Stimulated activated CD8-positive, alpha-beta memory T cell treated with anti-CD3 and anti-CD28 coated beads, Interleukin-15, amount 100 ng/mL, for 4 hours (primary cell): ENCODE measurements at places on chromosomes 4 and X.
A peak's percentile ranks its signal among the peaks of the same experiment; 100 is the strongest.

- DNase-seq = no peak
Measured at GRCh38 chr4:95571577-95571976, 22.8 kb upstream of the UNC5C start.

- peak; percentile 4 for DNase-seq
Measured at GRCh38 chr4:51895816-51896408, 53.0 kb downstream of the DCUN1D4 start.

- DNase-seq = no peak
Measured at GRCh38 chrX:70359458-70359857, 63.7 kb upstream of the GDPD2 start.

DNA sequence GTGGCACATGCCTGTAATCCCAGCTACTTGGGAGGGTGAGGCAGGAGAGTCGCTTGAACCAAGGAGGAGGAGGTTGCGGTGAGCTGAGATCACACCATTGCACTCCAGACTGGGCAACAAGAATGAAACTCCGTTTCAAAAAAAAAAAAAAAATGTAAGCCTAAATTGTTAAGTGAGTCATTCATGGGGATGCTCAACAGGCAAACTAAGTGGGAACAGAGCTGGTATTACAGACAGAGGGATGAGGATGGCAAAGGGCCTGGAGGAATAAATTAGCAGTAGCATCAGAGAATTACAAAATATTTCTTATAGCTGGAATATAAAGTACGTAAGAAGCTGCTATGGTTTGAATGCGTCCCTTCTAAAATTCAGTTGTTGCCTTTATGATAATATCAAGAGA is 43.4 kb upstream of the OGT start:
- DNase-seq = no peak

DNA sequence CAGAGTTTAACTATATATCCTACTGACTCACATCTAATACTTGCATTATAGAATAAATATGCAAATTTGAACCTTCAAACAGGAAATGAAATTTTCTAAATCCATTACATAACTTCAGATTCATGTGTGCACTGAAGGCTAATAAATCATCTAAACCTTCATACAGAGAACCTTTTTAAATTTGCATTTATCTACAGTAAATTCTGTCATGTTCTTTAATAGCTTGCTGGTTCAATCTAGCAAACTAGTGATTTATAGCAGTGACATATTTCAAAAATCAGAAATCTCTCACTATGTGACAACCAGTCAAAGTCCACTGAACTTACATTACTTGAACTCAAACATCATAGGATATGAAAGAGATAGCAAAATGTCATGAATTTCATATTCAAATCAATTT is 65.1 kb downstream of the LRBA start:
- no peak for DNase-seq

DNA sequence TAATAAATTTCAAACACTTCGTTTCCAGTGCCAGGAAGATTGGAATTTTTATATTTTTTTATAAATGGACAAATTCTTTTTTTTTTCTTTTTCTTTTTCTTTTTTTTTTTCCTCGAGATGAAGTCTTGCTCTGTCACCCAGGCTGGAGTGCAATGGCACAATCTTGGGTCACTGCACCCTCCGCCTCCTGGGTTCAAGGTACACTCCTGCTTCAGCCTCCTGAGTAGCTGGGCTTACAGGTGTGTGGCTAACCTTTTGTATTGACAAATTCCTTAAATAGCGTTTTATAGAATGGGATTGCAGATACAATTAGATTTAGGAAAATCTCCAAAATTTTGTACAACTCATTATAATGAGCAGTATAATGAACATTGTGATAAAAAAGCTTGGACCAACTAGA is 328.9 kb downstream of the ARHGAP24 start:
- DNase-seq = no peak

- DNase-seq = no peak
Measured at GRCh38 chrX:93422693-93423092, 250.7 kb downstream of the NAP1L3 start.

DNA sequence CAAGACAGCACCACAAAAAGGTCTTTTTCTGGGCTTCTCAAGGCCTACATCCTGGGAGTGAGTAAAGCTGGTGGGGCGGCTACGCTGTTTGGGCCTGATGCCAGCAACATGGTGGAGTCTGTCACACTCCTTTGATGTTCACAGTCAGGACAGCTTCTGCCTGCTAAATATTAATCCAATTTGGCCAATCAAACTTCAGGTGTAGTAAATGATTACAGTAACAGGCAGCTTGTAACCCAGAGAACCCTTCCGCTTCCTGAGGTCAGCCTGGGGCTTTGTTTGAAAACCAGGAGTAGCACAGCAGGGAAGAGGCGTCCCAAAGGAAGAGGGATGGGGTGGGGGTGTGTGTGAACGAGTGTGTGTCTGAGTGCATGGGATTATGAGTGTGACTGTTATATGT is 220.4 kb downstream of the MAML3 start:
- no peak for DNase-seq

DNA sequence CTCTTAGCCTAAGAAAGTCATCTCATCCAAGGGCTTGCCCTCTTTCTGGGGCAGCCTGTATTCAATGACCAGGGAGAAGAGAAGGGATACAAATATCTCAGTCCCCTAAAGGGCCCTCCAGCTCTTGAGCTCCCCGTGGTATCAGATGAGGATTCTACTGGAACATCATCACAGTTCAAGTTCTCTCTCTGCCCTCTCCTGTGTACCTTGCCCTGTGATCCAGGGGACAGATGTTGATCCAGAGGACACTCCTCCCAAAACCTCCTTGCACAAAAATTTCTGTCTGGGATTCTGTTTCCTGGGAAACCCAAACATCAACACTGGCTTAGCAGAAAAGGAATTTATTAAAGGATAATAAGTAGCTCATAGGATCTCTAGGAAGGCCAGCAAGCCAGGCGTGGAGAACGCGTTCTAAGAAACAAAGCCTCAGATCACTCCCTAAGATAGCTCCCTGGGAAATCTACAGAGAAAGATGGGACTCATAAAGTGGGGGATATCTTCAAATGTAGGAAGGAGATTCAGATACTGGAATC is 296.3 kb upstream of the KLF3 start:
- no peak for DNase-seq

GRCh38 chrX:93177930-93178329 is 495.4 kb downstream of the NAP1L3 start:
- DNase-seq = no peak

GRCh38 chr4:106830879-106831278 is 205.2 kb downstream of the DKK2 start:
- DNase-seq = no peak

DNA sequence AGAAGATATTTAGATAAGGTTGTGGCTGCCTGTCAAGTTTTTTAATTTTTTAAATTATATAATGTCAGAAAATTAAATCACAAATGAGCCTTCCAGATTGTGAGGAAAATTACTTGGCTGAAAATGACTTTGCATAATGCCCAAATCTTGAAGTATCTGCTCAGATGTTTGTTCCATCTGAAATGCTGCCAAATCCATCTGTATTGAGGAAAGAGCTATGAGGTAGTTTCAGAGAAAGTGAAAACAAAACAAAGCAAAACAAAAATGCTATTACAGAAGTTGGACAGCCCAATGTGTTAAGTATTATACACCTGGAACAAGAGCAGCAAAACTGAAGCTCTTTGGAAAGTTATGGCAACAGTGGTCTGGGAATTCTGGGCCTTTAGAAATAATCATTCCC is 23.3 kb upstream of the GUCY1B1 start:
- DNase-seq = no peak

DNA sequence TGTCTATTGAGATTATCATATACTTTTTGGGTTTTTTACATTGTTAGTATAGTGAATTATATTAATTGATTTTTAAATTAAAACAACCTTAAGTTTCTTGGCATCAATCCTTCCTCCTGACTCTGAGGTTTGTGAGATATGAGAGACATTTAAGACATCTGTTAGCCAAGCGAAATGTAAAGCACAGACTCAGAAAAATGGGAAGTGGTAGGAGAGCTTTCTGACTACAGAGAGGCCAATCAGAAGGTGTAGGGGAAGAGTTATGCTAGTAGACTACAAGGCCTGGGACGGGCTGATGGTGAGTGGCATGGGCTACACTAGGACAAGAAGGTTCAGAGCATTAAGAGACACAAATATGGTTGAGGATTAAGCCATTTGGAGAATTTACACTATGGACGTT is 255.4 kb downstream of the PRDM5 start:
- no peak for DNase-seq

DNA sequence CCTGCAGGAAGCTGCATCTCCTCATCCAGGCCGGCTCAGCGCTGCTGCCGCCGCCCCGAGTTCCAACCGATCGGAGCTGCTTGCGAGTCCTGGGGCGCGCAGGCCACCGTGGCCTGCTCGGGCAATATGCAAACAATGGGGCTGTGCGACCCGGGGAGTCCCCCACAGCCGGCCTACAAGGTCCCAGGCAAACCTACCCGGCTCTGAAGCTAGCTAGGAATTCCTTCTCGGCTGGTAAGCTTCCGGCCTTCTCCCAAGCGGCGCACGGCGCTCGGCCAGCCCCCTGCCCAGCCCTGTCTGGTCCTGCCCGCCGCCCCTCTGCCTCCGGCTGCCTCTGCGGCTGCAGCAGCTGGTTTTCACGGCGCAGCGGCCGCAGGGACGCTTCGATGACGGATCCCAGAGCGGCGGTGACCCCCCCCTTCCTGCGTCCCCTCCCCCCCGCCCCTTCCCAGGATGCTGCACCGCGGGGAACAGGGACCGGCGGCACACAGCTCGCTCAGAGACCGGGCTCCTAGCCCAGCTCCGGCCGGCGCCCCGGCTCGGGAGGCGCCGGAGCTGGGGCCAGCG is 59.4 kb downstream of the TSC22D3 start:
- no peak for DNase-seq

DNA sequence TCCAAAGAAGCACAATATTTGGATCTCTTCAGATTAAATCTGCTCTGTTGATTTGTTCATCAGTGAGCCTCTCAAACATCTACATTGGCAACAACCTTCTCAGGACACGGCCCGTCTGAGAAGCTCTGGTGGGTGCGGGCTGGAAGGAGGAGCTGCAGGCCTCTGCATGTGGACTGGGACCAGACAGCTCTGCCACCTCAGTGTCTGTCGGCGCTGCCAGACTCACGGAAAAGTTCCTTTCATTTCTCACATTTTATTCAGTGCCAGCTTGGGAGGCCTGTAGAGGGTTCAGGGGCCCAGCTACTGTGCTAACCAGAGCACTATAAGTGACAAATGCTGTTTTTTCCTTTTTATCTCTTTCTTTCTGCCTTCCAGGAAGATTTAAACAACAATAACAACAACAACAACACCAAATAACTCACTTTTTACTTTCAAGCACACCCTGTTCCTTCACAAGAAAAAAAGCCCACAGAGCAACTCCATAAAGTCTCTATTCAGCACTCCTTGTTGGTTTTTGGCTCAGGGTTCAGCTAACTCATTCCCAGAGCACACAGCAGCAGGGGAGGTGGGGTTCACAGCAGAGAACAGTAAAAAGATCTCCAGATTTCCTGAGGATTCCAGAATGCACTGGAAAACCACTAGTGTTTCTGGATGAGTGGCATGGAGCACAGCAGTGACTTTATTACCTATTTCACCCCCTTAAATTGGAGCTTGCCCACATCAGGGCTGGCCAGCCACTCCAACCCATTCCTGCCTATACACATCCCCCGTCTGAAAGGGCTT is 23.2 kb upstream of the HOPX start:
- DNase-seq = no peak

DNA sequence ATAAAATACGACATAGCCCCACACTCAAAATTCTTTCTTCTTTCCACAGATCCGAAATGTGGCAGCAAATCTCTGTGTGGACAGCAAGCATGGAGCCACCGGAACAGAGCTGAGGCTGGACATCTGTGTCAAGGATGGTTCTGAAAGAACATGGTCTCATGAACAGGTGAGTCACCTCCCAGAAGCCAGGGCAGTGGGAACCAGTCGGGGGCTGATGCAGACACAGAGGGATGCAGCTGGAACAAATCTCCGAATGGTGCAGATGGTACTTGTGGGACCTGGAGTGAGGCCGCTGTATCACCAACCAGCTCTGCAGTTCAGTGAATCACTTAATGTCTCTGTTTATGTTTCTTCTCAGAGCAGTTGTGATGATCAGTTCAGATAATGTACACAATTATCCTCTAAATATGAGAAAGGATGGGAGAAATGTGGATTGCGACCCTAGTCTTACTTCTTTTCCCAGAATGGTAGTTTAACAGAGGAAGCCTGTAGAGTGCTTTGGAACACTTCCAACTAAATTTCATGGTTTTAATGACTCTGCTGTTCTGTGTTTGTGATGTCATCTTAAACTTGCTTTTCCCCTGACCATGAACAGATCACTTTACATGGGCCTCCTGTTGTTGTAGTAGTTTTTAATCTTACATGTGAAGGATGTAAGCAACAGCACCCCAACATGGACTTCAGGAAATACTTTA is 159.3 kb upstream of the GALNT7 start:
- no peak for DNase-seq

DNA sequence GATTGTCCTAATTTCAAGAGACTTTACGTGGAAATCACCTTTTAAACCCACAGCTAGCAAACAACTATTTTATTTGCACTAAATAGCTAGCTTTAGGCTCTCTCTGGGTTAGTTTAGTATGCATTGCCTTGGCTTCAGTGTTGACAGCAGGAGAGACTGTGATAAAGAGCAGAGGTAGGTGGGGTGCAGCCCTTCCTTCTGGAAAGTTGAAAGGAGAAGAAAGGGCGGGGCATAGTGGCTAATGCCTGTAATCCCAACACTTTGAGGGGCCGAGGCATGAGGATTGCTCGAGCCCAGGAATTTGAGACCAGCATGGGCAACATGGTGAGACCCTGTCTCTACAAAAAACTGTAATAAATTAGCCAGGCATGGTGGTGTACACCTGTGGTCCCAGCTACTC is 29.0 kb upstream of the TMEM154 start:
- DNase-seq = no peak

DNA sequence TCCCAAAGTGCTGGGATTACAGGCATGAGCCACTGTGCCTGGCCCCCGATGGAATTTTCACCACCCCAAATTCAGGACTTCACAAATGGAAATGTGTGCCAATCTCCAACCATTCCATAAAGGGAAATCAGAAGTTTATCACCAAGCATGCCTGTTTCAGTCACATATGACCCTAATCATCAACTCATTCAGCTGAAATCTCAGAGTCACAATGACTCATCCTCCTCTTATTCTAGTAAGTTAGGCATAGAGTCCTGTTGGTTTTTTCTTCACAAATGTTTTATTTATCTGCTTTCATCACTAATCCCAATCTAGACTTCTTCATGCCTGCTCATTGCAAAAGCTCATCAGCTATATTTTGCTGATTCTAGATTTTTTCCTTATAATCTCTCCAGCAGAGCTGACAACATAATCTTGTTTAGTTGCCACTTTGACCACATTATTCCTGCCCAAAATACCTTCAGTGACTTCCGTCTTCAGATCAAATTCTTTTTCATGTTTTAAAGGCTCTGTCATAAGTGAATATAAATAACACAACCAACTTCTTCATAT is 83.3 kb downstream of the SLC7A11 start:
- DNase-seq = no peak

DNA sequence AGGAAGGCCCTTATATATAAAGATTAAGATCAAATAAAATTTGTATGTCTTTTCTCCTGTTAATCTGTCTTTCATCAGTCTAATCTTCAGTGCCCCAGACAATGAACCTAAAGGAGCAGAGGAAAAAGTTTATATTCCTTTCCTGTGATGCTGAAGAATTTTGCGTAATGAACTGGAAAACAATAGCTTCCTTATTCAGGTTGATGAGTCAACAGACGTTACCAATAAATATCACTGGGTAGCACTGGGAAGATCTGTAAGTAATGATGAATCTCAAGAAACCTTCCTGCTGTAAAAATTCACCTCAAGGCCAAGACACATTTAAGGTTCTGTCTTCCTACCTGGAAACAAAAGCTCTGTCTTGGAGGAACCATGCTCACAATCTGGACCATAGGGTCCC is 25.5 kb downstream of the CDKN2AIP start:
- no peak for DNase-seq

GRCh38 chrX:9907645-9908387 is 59.3 kb upstream of the CLDN34 start:
- DNase-seq = no peak
